CD4-positive, alpha-beta T cell treated with Interleukin-4 for 4 hours (primary cell): ENCODE measurements at places on chromosomes 2 and 18.
A peak's percentile ranks its signal among the peaks of the same experiment; 100 is the strongest.

- no peak for DNase-seq
These were observed 608.7 kb upstream of the REG3G start for GRCh38 chr2:78416625-78417300.

DNA sequence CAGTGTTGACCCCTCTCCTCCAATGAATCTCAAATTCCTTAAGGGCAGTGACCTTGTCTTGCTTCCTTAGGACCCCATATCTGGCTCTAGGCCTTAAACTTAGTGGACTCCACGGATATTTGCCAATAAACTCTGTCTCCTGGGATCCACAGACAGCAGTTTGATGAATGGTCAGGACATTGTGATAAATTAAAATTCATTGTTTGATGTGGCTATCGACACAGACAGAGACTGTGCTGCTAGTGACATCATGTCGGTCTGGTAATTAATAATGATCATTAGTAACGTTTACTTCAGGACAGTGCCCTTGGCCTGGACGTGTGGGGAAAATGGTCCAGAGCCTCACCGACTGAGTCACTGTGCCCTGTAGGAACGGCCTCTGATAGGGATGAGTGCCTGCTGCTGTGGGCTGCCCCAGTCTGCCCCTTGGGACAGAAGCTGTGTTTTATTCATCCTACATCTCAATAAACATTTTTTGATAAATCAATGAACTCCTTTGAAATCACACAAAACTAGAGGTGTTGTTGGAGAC is 5.2 kb upstream of the SLC35F6 start:
- no peak for DNase-seq

GRCh38 chr2:204510709-204511420 is 34.4 kb upstream of the PARD3B start:
- DNase-seq, result no peak

GRCh38 chr2:233976690-233977294 is 59.6 kb downstream of the TRPM8 start:
- peak; percentile 72 for DNase-seq

- no peak for DNase-seq
These were observed 99.5 kb downstream of the DYSF start for GRCh38 chr2:71552861-71553301.

GRCh38 chr2:159140070-159140769 is 146.3 kb downstream of the WDSUB1 start:
- no peak for DNase-seq

DNA sequence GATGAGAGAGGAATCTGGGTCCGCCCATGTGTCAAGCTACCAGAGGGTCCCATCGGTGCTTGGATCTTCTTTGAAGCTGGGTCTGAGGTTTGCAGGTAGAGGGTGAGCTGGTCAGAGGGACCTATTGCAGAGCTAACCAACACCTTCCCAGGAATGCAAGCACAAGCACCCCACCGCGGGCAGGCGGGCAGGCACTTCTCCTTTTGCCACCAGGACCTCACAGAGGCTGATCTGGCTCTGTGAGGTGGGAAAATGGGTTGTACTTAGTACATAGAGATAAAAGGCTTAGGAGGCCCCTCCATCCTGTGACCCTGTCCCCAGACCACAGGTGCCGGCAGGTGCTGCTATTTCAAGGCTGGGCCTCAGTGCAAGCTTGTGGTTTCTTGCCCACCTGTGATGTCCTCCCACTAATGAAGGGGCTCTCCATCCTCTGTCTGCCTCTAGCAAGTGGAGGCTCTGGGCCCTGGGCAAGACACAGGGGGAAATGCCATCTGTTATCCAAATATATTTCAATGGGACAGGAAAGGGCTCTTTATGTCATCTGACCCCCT is 31.4 kb upstream of the IL37 start:
- DNase-seq, result no peak

DNA sequence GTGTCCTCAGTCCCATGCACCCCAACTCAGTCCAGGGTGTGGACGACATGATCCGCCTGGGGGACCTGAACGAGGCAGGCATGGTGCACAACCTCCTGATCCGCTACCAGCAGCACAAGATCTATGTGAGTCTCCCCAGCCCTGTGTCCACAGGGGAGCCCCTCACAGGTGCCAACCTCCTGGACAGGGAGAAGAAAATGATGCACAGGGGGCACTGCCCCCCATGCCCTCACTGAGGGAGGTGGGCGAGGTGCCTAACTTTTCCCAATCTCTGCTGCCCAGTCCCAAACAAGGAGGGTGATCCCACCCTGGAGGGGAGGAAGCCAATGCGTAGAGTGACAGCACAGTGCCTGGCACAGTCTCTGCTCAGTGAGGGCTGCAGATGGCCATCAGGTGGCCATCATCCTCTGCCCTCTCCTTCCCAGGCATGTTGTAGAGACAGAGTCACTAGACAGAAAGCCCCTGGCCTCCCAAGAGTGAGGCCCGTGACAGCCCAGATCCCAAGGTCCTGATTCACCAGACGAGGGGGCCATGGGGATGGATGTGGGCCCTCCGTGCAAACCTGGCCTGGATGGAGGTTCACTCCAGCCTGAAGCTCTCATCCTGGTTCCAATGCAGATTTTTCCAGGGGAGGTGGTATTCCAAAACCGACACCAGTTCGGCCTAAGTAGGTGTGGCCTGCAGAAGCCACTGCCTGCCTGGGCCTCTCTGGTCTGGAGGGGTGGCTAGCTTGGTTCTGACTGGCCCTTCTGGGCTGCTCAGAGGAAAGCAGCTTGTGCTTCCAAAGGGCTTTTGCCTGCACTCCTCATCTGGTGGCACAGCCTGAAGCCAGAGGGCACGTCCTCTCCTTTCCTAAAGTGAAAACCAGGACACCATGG is 30.0 kb downstream of the MYO7B start:
- DNase-seq, result no peak

- DNase-seq, result no peak
These were observed 156.1 kb upstream of the LMAN1 start for GRCh38 chr18:59515147-59515546.

- DNase-seq, result no peak
These were observed 24.8 kb downstream of the FMNL2 start for GRCh38 chr2:152359573-152360363.

DNA sequence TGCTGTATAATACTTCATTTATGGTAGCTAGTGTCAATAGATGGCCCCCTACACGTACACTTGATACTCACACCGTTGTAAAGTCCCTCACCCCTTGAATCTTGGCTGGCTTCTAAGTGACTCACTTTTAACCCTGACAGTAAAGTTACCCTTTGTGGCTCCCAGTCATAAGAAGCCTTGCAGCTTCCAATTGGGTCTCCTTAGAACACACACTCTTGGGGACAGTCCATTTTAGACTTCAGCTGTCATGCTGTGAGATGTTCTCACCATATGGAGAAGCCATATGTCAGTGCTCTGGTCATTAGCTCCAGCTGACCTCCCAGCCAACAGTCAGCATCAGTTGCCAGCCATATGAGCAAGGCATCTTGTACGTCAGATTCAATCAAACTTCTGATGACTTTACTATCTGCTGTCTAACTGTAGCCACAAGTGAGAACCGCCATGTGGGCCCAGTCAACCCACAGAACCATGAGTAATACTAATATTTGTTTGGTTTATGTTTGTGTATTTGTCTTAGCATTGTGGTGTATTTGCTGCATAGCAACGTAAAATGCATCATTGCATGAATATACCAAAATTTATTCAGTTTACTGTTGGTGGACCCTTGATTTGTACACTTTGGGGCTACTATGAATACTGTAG is 68.3 kb downstream of the PTPN4 start:
- DNase-seq, result peak; percentile 51

GRCh38 chr2:127181851-127182250 is 38.2 kb downstream of the CYP27C1 start:
- DNase-seq, result no peak

- no peak for DNase-seq
These were observed 10.7 kb downstream of the OSBPL6 start for GRCh38 chr2:178204977-178205376.

DNA sequence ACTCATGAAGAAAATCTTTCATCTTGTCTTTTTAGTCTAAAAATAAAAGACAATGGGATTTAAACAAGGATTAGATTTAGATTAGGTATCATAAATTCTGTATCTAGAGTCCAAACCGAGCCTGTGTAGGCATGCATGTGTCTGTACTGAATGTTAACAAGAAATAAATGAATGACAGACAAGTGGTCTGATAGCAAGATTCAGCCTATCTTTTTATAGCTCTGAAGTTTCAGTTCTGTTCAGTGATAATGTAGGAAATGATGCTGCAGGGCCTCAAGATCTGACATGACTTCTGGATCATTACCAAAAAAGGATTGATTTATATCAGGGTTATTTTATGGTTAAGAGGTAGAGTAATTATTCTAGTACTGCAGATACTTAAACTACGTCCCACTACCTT is 137.0 kb upstream of the ATP5MC3 start:
- no peak for DNase-seq

GRCh38 chr2:158823486-158824237 is 28.5 kb downstream of the DAPL1 start:
- DNase-seq, result no peak

DNA sequence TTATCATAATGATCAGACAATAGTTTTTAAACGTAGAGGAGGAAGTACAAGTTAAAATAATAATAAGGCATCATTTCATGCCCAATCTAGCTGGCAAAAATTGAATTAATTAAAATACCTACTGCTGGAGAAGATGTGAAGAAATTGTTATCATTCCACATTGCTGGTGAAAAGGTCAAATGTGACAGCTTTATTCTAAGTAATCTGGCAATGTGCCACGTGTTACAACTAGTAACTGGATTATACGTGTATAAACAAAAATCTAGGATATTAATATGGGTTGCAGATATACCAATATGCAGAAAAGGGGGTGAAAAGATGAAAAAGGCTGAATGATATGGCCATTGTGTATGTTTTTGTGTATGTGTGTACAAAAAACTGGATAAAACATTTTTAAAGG is 32.4 kb downstream of the SMAD2 start:
- DNase-seq, result no peak

GRCh38 chr18:34117319-34117718 is 107.4 kb downstream of the NOL4 start:
- no peak for DNase-seq

GRCh38 chr18:56085551-56085950 is 497.6 kb upstream of the TCF4 start:
- no peak for DNase-seq

DNA sequence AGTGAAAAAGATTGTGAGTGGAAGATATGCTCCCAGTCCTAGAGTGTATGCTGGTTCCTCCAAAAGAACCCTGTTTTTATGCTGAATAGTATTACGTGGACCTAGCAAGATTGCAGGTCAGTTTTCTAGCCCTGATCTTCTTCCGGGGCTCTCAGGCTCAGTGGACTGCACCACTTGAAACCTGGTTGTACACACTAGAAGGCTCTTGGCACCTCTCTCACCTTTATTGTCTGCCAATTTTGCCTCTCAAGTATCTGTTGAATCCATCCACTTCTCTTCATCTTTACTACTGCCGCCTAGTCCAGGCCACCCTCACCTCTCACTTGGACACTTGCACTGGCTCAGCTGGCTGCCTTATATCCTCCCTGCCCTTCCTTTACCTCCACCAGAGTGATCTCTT is 16.8 kb downstream of the TTC39C start:
- DNase-seq, result no peak

- no peak for DNase-seq
These were observed 1.4 kb downstream of the CAD start for GRCh38 chr2:27218614-27219013.

GRCh38 chr2:96116879-96117533 is 635 bp upstream of the ADRA2B start:
- DNase-seq, result peak; percentile 33

GRCh38 chr2:180722551-180723239 is 257.7 kb upstream of the UBE2E3 start:
- DNase-seq, result no peak

GRCh38 chr2:207768168-207768865 is 1.4 kb downstream of the FZD5 start:
- no peak for DNase-seq

DNA sequence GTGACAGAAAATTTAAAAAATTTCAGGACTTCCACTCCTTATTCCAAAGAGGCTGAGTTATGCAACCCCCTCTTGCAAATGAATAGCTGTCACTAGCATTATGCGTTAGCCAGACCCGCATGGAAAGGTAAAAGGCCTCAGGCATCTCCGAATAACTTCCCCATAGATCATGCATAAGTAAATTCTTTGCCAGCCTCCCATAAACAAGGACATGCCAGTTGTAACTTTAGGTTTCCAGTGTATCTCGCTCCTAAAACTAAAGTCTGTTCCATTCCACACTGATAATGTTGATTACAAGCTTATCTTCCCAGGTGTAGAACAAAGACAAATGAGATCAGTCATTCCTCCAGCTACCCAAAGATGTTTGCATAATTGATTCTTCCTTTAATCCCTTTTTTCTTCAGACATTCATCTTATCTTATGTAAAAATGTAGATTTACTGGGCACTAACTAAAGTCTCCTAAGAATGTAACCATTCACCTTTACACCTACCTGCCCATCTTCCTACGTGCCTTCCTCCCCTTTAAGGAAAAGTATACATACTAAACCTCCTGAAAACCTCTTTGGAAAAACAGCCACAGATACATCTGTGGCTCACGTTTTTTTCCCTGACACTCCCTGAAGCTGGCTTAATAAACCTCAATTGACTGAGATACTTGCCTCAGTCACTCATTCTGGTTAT is 13.6 kb upstream of the NFU1 start:
- no peak for DNase-seq

DNA sequence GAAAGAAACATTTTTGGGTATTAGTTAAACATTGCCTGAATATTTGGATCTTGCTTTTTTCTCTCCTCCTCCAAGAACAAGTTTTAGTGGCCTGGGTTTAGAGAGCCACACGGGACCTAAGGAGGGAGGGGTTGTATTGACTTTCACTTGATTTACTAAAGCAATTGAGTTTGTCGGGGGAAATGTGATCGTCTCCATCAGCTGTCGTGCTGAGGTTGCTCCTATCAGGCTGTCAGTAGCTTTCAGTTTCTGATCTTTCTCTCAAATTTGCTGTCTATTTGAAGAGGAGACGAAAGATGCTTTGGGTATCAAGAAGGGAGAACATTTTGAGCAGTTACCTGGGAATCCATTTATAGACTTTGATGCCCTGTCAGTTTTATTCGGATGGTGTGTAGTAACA is 106.0 kb downstream of the SETBP1 start:
- peak; percentile 7 for DNase-seq

DNA sequence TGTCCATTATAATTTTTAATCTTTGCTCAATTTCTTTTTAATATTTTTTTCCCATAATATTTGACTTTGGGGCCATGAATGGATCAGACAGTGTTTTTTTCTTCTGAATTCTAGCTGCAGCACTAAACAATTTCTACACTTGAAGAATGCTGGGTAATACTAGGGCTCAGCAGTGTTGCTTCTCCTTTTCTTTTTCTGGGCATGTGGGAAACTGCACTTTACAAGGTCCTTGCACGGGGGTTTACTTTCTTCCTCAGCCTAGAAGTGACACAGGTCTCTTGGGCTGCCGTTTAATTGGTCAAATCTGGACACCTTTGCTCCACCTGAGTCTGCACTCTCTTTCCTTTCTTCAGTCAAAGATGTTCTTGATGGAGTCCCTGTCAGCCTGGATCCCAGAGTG is 135.4 kb upstream of the APCDD1 start:
- DNase-seq, result no peak
